ENCODE measurements at places on chromosomes 7 and 10.

DNA sequence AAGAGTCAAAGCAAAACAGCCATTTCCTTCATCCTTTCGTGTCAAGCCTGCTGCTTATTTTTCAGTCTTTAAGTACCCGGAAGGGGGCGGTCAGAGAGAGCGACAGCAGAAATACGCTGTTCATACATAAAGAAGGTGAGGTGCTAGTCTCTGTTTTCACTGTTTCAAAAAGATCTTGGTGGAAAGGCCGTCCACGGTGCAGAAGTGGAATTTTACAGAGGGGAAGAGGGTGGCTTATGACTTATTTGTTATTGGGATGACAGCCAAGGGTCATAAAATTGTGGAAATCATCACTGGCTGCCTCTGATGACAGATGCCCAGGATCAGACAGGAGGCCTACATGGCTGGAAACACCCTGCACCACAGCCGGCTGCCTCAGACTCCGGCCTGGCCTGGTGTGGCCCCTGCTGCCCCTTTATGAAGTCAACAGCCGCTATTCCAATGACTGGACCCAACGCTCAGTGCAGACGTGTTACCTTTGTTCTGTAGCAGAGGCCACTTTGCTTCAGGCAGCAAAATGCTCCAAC lies 57.0 kb downstream of the HIPK2 start:
- DNase-seq: no peak

DNA sequence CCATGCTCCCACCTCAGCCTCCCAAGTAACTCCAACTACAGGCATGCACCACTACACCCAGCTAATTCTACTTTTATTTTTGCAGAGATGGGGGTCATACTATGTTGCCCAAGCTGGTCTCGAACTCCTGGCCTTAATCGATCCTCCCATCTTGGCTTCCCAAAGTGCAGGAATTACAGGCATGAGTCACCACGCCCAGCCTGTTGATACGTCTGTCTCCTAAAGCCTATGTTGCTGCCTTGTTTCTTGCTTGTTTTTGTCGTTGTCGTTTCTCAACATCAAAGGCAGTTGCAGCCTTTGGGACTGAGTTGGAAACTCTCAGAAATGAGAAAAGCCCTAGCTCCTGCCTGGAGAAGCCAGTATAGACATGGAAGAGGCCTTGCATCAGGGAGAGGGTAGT lies 49.9 kb downstream of the SORBS1 start:
- DNase-seq: no peak

DNA sequence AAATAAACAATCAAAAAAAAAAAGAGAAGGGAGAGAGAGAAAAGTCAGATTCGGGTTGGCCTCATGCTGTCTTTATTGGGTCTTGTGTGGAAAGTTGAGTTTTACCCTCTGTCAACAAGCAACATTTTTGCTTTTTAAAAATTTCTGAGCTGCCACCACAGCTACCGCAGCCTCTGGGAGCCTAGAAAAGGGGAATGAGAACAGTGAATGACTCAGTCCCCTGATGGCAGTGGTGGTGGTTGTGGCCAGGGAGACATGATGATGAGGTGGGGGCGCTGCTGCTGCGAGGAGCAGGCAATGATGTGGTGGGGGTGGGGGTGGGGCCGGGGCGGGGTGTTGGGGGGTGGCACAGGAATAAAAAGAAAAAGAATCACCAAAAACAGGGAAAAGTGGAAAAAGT lies 20.0 kb upstream of the CREB3L2 start:
- DNase-seq: no peak

GRCh38 chr10:67110286-67110685 lies 184.4 kb downstream of the LRRTM3 start:
- no peak for DNase-seq

DNA sequence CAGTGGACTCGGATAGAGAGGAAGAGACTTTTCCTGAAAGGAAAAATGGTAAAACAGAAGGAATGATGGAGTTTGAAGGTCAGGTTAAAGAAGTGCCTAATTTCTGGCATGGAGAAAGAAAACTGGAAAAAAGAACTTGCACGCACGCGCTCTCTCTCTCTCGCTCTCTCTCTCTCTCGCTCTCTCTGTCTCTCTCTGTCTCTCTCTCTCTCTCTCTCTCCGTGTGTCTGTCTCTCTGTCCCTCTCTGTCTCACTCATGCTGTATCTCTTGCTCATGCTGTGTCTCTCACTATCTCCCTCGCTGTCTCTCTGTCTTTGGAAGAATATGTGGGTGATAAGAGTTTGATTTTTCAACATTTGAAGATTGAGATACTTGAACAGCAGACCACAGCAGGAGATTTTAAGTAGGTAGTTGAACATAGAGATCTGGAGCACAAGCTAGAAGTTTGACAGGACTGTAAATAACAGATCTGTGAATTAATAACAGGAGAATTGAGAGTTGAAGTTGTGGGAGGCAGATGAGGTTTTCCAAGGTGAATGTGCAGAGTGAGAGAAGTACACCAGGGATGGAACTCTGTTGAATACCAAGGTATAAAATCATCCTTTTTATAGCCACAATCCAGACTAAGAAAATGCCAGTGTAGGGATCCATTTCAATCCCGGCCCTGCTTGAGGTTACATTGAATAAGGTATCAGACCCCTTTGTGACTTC lies 33.1 kb downstream of the ADD3 start:
- no peak for DNase-seq

- DNase-seq: no peak
These were observed 10.1 kb upstream of the LEP start for GRCh38 chr7:128231021-128231420.

DNA sequence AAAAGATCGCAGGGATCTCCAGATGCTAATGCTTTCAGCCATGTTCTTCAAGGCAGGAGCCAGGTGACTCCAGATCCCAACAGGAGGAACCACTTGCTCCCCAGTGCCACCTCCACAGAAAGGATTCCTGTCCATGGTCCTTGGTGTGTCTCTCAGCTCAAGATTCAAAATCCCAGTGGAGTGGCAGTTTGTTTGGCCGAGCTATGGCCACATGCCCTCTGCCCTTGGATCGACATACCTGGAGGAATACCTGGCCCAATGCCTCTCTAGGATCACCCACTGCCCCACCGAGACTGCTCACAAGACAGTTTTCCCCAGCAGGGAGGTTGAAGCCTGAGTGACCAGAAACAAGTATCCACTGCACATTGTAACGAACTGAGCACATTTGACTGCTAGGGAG lies 3.9 kb upstream of the GPRIN2 start:
- DNase-seq: no peak

DNA sequence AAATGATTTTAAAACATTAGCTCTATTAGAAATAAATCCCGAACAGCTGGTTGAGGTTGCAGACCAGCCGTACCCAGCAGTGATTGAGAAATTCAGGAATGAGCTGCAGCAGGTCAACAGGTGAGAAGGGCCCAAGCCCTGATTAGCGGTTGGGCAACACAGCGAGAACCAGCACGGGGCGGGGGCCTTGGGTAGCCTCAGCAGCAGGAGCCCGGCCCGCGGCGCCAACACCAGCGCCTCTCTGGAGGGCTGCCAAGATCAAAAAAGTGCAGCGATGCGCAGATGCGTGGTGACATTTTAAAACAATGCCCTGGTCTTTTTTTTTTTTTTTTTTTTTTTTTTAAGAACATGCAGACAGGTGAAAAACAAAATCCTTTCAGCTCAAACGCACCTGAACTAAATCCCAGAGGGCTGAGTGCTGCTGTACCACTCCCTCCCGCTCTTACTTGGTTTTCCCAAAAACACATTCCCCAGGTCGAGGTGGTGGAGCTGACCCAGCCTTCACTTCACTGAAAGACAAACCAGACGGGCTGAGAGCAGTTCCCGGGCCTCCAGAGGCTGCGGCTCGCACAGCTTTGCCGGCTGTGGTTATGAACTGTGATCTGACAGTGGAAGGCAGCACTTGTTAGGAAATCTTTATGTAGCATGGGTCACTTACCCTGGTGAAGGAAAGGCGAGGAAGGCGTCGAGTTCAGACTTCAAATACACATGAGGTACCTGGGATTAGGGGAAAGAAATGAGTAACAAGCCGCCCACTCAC lies 579.4 kb downstream of the SDK1 start:
- no peak for DNase-seq

- no peak for DNase-seq
These were observed 818.6 kb downstream of the GRID1 start for GRCh38 chr10:85548034-85548433.

GRCh38 chr10:72588266-72588665 lies 37.6 kb downstream of the MICU1 start:
- no peak for DNase-seq

DNA sequence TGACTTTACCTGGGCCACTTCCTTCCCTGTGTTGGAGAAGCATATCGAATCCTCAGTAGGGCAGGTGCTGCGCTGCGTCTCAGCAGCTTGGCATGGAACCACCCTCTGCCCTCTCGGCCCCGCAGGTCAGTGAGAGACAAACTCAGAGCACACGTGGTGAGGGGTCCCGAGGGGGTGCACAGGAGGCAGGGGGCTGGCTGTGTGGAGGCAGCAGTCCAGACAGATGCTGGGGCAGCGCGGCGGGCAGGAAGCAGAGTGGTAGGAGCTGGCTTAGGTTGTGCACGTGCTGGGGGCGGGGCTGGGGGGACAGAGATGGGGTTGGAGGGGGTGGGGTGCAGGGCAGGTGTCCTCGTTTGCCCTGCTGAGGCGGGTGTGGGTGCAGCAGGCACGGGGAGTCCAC lies 33.1 kb downstream of the NUB1 start:
- DNase-seq: no peak

- no peak for DNase-seq
These were observed 164.6 kb downstream of the PKD1L1 start for GRCh38 chr7:47783456-47784223.

- no peak for DNase-seq
These were observed 176.2 kb upstream of the CDCA7L start for GRCh38 chr7:22121702-22122474.

DNA sequence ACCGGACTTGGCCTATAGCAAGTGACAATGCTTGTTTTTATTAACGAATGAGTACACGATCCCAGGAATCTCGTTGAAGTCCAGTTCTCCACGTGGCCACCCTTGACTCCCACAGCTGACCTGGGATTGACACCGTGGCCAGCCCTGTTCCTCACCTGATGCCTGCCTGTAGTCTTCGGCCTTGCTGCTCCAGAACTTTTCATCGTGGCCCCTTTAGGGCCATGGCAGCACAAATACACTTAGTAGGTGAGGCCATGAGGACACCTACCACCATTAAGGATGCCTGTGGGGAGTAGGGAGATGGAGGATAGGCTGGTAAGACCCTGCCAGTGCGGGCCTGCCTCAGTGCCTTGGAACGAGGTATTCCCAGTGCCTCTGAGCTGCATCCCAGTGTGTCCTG lies 30.6 kb upstream of the INSYN2A start:
- DNase-seq: no peak

- no peak for DNase-seq
These were observed 36.8 kb downstream of the PDIA4 start for GRCh38 chr7:148991536-148991935.

GRCh38 chr7:98134420-98135228 lies 28.0 kb downstream of the LMTK2 start:
- DNase-seq: no peak

DNA sequence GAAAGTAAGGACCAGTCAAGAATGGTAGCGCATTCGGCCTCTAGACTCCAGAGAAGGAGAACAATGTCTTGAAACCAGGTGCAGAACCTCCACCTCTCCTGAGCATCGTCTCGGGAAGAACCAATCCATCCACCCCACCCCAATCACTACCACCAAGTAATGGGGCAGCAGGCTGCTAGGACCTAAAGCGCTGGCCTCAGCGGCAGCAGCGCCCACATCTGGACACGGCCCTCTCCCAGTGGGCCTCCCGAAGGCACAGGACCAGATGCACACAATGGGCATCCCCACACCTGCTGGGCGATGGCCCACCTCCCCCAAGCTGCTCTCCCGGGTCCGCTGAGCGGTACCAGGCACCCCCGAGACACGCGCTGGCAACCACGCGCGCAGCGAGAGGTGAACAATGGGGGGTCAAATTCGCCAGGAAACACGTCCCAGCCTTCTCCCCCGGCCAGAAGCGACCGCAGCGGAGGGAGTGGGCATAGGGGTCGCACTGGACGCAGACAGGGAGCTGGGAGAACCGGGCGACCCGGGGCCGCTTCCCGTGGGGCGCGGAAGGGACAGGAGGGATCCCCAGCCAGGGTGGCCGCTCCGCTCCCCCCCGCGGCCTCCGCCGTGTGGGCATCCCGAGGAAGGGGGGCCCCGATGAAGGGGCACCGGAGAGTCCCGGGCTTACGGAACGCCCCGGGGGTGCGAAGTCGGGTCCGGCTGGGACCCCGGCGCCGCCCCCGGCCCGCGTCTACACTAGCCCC lies 506 bp downstream of the CTTNBP2 start:
- DNase-seq: no peak

DNA sequence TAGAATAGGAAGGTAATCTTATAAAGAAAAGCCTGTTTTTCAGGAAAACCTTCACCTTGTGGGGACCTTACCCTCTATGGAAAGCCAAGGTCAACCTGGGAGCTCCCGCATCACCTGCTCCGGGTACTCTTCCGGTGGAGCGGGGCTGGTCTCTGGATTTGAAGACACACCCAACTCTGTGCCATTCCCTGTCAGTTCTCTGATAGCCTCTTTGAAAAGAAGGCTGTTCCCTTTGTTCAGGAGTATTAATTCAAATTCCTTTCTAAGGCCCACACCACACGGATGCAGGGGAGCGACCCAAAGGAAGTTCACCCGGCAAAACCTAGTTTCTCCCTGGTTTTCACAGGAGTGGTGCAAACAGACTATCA lies 10.7 kb downstream of the CTBP2 start:
- no peak for DNase-seq

DNA sequence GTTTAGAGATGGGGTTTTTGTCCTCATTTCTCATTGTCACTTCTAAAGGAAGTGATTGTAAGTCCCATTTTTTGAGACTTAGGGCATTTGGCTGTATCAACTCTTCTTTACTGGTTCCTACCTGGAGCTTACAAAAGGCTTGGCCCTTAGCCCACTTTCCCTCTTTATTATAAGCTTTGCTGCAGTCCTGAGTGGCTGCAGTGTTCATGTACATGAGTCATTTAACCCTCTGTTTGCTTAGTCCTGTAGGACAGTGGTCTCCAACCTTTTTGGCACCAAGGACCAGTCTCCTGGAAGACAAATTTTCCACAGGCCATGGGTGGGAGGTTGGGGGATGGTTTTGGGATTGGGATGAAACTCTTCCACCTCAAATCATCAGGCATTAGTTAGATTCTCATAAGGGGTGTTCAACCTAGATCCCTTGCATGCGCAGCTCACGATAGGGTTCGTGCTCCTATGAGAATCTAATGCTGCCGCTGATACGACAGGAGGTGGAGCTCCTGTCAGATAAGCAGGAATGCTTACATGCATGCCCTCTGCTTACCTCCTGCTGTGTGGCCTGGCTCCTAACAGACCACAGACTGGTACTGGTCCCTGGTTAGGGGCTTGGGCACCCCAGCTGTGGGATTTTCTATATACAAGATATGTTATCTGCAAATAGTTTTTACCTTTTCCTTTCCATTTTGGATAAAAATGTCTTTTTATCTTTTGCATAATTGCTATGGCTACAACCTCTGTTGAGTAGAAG lies 99.7 kb downstream of the CCSER2 start:
- no peak for DNase-seq

DNA sequence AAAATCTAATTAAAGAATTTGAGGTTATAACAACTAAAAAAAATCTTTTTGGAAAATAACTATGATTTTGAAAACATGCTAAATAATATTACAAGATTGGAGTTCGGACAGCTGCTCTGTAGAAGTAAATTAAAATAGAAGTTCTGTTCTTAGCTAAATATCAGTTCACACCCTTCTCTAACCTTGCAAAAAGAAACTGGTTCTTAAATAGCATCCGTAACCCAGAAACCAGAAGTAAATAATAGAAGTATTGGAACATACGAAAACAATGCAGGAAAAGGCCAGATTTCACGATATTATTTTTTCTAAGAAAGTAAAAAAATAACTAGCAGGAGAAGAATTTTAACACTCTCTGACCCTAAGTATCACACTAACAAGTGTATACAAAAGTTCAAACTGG lies 164.7 kb downstream of the PRKG1 start:
- no peak for DNase-seq

- DNase-seq: no peak
These were observed 29.7 kb downstream of the TMEM248 start for GRCh38 chr7:66950763-66951162.

All from activated T-helper 9 cell treated with anti-CD3 and anti-CD28 coated beads, Interleukin-2, amount 50 U/mL, for 16 hours (primary cell).